ENCODE measurements at places on chromosomes 3 and 15.
A peak's percentile ranks its signal among the peaks of the same experiment; 100 is the strongest.

DNA sequence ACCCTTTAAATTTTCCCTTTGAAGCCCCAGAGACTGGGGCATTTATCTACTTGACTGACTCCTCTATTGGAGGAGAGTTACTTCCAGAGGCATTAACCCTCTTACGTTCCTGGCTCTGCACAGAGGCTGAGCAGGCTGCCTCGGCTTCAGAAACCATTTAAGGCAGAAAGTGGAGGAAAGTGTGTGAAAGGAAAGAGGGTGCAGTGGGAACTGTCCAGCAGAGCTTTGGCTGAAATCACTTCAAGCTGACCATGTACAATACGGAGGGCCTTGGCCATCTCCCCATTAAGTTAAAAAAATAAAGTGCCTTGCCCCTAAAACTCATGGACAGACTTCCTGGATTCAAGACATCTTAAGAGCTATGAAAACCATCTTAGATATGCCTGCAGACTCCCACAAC, 238.7 kb downstream of the SV2B start:
- peak; percentile 21 for DNase-seq

- no peak for DNase-seq
These were observed 24.8 kb downstream of the CCR1 start for GRCh38 chr3:46183330-46183729.

DNA sequence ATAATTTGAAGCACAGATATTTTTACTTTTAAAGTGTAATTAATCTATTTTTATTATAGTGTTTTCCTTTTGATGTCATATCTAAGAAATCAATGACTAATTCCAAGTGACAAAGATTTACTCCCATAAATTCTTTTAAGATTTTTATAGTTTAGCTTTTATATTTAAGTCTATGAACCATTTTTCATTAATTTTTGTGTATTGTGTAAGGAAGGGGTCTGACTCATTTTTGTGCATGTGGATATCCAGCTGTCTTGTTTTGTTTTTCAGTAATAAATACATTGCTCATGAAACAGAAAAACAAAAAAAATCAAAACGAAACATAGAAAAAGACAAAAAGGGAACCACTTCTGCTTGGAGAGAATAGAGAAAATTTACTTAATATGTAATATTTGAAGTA, 145.1 kb downstream of the EPHA6 start:
- DNase-seq = no peak

GRCh38 chr3:126508564-126508964, 9.0 kb downstream of the UROC1 start:
- no peak for DNase-seq

- DNase-seq = no peak
These were observed 167.9 kb downstream of the DCLK3 start for GRCh38 chr3:36596419-36596818.

GRCh38 chr3:18351823-18352744, 73.1 kb downstream of the SATB1 start:
- no peak for DNase-seq

DNA sequence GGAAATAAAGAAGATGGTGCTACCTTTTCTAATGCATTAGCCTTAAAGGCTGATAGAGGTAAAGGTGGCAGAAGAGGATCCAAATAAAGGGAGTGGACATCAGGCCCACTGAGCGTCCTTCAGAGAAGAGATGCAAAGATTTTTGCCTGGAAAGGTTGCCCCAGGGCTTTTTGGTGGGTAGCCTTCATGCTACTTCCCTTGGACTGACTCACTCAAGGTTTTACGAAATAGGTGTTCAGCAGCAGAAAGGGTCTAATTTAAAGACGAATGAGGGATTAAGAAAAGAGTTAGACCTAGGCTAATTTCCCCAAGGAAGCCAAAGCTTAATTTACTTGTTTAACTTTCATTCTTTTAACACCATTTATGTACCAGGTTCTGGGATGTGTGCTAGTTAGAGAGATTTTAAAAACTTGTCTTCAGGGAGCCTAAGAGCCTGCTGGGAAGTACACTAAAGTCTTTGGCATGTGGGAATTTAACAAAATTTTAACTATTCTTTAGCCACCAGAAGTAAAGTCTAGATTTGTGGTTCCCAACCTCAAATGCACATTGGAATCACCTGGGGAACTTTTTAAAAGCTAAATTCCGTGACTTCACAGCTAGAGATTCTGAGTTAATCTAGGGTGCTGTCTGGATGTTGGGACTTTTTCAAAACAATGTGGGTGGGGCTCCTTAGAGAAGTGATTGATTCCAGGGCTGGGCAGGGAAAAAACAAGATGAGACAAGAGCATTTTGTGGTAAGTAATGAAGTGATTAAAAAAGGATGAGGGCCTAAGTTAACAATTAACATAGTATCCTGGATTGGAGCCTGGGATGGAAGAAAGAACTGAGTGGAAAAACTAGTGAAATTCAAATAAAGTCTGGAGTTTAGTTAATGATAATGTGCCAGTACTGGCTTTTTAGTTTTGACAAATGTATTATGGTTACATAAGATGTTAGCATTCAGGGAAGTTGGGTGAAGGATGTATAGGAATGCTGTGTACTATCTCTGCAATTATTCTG, 3.4 kb downstream of the IL20RB start:
- no peak for DNase-seq

DNA sequence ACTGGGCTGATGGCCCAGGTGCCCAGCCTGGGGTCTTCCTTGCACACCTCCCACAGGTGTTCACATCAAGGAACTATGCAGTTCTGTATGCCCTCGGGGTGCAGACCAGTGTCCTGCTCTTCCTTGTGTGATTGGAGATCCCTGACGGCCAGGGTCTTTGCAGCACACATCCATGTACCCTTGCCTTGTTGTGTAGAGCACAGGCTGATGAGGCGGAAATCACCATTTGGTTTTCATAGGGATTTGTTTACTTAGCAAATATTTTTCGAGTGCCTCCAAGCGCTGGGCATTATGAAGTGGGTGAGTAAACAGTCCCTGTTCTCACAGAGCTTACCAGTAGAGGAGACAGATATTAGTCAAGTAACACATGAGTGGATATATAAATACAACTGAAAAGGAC, 209.3 kb upstream of the UMPS start:
- no peak for DNase-seq

GRCh38 chr15:56734013-56734635, 815 bp upstream of the ZNF280D start:
- no peak for DNase-seq

- DNase-seq = no peak
These were observed 274.5 kb upstream of the RARB start for GRCh38 chr3:25153561-25153960.

DNA sequence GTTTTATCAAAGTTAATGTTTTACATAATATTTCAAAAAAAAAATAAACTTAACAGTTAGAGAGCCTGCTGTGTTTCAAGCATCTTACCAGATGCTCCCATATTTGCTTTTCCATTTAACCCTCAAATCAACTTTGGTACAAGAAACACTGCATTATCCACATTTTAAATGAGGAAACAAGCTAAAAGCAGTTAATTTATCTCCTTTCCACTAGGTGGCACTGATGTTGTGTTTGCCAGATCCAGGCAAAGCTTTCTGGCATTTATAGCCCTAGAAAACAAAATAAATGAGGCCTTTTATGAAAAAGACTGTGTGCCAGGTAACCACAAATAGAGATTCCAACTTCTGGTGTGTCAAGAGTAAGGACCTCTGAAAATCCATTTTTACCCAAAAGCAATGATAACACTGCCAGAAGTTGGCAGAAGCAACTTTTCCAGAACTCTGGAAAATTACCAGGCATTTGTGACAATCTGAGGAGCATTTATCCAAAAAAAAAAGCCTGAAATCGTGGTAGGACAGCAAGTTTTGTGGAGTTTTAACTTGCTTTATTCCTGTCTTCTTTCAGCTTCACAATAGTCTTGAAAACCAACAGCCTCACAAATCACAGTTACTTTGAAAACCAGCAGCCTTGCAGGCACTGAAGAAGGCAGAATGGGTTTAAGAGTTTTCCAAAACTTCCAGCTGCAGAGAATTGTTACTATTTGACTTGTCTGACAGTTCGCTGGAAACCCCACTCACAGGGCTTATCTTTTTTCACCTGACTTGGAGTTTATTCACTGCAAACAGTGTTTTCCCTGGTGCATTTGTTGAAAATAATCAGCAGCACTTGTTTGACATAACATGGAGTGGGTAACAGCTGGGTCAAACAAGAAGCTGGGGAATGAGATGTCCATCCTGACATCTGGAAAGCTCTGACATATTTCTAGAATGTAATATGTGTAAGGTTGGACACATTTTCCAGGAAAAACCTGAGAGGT, 9.2 kb downstream of the FAM162A start:
- peak; percentile 67 for DNase-seq

DNA sequence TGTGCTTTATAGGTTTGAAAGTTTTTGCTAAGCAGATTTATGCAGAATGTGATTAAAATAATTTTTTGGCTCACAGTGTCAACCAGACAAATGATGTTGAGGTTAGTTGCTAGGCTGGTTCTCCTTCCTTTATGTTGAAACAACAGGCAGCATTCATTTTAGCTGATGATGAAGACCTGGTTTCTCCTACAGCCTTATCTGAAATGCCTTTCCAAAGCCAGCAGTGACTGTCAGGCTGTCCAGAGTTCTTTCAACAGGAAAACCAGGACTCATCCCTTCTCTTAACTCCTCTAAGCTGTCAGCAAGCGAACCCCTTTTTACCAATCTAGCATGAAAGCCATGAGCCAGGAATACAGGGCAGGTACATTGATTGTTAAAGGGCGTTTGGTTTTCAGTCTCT, 84.1 kb downstream of the ZNF609 start:
- peak; percentile 26 for DNase-seq

- DNase-seq = no peak
These were observed 47.9 kb downstream of the RNF13 start for GRCh38 chr3:149860881-149861280.

GRCh38 chr3:25097023-25097422, 331.0 kb upstream of the RARB start:
- DNase-seq = no peak

- DNase-seq = no peak
These were observed 4.3 kb upstream of the MRPS25 start for GRCh38 chr3:15069441-15069840.

- DNase-seq = no peak
These were observed 75.9 kb downstream of the TNIK start for GRCh38 chr3:171384101-171384891.

- peak; percentile 27 for DNase-seq
These were observed 1.0 kb downstream of the MYO9A start for GRCh38 chr15:72116731-72117485.

- no peak for DNase-seq
These were observed 75.0 kb upstream of the CADPS start for GRCh38 chr3:62950210-62950609.

- DNase-seq = peak; percentile 68
These were observed 65.2 kb upstream of the UBE2E1 start for GRCh38 chr3:23740517-23740965.

DNA sequence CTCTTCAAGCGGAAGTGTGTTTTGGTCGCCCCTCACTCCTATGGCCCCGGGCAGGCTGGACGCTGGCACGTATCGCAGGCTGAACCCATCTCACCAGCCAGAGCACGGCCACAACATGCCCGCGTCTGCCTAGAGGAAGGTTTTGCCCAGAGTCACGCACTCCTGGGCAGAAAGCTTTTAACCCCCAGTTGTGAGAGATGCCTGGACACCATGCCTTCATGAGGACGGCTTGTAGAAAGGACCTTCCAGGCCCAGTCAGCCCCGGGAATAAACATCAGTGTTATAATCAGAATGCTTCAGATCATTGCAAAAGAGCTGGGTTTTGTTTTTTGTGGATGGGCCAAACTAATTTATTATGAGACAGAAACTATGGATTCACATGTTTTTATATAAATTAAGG, 16.5 kb downstream of the CYFIP1 start:
- no peak for DNase-seq

GRCh38 chr3:12829886-12830784, 11.2 kb downstream of the RPL32 start:
- DNase-seq = no peak

- DNase-seq = no peak
These were observed 60.3 kb upstream of the CFAP161 start for GRCh38 chr15:81073801-81074200.

GRCh38 chr3:120311863-120312794, 27.1 kb upstream of the GPR156 start:
- no peak for DNase-seq

DNA sequence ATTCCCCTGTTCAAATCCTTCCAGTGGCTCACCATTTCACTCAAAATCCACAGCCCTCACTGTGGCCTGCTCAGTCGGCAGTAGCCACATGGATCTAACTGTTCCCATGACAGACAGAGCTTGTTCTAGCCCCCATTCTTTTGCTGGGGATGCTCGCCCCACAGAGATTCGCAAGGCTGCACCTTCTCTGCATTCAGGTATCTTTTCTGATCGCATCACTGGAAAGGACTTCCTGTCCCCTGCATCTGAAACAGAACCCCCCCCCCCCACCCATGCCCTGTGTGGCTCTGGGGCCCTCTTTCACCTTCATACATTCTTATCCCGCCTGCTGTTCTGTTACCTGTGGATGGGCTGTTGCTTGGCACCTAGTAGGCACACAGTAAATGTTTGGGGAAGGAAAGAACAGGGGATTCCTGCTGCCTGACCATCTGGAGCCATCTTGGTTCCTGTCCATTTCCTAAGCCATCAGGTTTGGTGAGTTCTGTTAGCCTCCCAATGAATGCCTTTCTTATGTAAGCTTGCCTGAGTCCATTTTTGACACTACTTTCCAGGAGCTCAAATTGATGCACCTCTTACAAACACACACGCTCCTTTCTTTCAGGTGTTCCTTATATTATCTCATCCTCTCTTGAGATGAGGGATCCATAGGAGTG, 42.9 kb upstream of the PGPEP1L start:
- DNase-seq = no peak

Data from fibroblast of pulmonary artery (primary cell).